ENCODE measurements at places on chromosomes 5 and 9. TPM values are rescaled to one million over a fixed set of nuclear protein-coding genes. Genes with fewer than 3 reads are reported as not detected.

The ZDHHC21 gene
- total RNA-seq = 15.9 TPM

The GLDC gene
- 0.22 TPM for total RNA-seq

The PITX1 gene
- total RNA-seq = 175 TPM

The GZMA gene
- total RNA-seq = not detected

The NR2F1 gene
- total RNA-seq = 1.2 TPM

The SLC36A3 gene
- total RNA-seq = not detected

The TMC1 gene
- 0.39 TPM for total RNA-seq

The ZNF300 gene
- 10.6 TPM for total RNA-seq

The HEMGN gene
- not detected for total RNA-seq

The PCDHB5 gene
- total RNA-seq = 2.9 TPM

The SPRY4 gene
- total RNA-seq = 27.2 TPM

The GPX8 gene
- 265 TPM for total RNA-seq

The FAM221B gene
- not detected for total RNA-seq

Data from articular chondrocyte of knee joint (primary cell).